Right ventricle myocardium superior (tissue), 1 donor: ENCODE measurements at places on chromosomes 6 and 20. TPM values are rescaled to one million over a fixed set of nuclear protein-coding genes. Genes with fewer than 3 reads are reported as not detected.

GRCh38 chr20:12093057-12093796 lies 175.5 kb downstream of the BTBD3 start:
- DNase-seq: no peak

GRCh38 chr6:97049253-97050011 lies 124.9 kb downstream of the KLHL32 start:
- DNase-seq: no peak

DNA sequence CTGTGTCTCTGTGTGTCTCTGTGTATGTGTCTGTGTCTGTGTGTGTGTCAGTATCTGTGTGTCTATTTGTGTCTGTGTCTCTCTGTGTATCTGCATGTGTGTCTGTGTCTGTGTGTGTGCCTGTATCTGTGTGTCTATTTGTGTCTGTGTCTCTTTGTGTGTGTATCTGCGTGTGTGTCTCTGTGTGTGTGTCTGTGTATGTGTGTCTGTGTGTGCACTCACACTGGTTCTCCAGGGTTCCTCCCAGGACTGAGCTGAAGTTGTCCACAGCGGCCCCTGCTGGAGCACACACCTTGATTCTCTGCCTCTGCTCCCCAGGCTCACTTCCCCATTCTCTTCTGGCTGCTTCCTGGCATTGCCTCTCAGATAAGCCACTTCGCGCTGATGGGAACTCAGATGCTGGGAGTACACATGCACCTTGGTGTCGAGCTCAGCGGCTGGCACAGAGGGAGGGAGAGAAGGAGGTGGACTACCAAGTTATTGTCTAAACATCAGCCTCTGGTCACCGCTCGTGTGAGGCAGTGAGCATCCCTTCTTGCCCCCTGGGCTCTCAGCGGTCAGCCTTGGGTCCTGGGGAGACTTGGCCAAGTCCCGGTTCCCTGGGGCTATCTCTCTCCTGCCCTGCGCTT lies 104.9 kb upstream of the NXT1 start:
- DNase-seq: peak; percentile 80

- DNase-seq: no peak
Observed at GRCh38 chr6:5705252-5705651, 301.5 kb downstream of the NRN1 start.

DNA sequence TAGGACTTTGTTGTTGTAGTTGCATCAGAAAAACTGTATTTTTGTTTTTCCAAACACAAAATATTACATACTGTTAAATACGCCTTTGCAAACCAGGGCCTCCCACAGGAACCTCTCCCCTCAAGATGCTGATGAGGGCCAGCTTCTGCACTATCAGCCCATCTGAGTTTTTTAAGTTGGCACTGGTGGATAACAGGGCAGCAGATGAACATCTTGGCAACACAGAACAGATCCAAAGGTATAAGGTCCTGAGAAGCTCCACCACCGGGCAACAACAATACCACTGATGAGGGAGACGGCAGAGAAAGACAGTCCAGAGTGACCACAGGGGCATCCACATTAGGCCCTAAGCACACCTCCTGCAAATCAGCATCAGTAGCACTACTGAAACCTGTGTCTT lies 177.7 kb downstream of the DLL1 start:
- no peak for DNase-seq

DNA sequence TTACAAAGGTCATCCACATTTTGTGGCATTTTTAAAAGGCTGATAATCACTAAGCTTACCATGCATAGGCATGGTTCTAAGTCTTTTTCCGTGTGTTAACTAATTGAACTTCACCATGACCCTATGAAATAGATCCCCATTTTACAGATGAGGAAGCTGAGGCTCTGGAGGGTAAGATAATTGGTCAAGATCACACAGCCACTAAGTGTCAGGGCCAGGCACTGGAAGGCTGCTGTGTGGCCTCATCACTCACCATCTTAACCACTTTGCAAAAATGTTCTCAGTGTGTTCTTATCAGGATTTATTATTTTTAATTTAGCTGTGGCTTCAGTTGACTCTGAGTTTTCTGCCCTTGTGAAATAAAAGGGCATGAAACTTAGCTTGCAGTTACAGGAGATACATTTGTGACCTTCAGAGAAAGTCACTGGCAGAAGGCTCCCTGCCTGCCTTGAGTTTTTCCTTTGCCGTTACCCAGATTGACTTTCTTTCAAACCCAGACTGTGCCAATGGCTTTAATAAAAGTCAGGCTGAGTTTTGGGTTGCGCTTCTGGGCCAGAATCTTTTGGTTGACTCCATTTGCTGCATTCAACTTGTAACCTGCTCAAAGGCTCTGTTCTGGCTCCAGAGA lies 82.0 kb downstream of the EZR start:
- no peak for DNase-seq

GRCh38 chr6:161151660-161152526 lies 122.0 kb downstream of the AGPAT4 start:
- no peak for DNase-seq

DNA sequence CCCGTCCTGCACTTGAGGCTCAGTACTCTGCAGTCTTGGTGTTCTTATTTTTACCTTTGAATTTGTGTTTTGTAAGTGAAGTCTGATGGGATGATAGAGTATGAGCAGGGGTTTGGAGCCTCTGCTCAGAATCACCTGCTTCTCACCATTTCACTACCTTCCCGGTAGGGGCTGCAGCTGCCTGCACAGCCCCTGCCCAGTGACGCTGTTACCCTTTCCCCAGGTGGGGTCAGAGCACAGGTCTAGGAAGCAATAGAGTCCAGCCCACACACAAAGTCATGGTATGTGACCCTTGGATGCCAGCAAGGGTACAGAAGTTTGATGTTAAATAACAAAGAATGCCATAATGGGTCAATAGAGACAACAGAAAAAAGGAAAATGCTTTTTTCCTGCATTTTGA lies 101.8 kb upstream of the TCF21 start:
- no peak for DNase-seq

- no peak for DNase-seq
Observed at GRCh38 chr6:146905181-146905704, 299.0 kb upstream of the STXBP5 start.

Gene SPATS1
- not detected for total RNA-seq

Gene UTRN
- 65.8 TPM for total RNA-seq

Gene PLTP
- total RNA-seq: 118 TPM

Gene OR2H1
- not detected for total RNA-seq
